ENCODE measurements at places on chromosomes 11 and 22.

- DNase-seq: no peak
Measured at GRCh38 chr11:43467958-43468357, 109.2 kb downstream of the TTC17 start.

- no peak for DNase-seq
Measured at GRCh38 chr11:67691149-67691548, 16.7 kb upstream of the ALDH3B2 start.

DNA sequence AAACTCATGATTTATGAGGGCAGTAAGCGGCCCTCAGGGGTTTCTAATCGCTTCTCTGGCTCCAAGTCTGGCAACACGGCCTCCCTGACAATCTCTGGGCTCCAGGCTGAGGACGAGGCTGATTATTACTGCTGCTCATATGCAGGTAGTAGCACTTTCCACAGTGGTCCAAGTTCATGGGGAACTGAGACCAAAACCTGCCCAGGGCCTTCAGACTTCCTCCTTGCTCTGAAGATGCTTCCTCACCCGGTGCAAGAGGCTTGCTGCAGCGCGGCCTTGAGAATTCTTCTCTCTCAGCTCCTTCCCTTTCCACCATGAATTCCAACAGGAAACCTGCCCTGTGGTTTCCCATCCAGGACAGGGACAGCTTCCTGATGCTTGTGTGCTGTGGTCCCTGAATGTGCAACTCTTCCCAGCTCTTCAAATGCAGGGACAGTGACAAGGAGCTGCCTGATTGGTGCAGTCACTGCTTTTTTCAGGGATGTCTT is 53.9 kb downstream of the GGTLC2 start:
- no peak for DNase-seq

DNA sequence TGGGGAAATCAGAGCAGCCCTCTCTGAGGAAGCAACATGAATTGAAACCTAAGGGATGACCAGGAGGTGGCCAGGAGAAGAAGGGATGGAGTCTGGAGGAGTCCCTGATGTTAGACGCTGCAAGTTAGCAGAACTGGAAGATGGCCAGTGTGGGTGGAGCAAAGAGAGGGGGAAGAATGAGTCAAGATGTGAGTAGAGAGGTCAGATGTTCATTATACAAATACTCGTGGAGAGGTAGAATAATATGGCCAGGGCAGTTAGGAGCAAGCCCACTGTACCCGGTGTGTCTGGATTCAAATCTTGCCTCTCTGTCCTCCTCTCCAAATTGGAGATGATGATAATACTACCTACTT is 242.0 kb downstream of the TENM4 start:
- no peak for DNase-seq

- no peak for DNase-seq
Measured at GRCh38 chr11:107856981-107857517, 1.5 kb downstream of the SLC35F2 start.

DNA sequence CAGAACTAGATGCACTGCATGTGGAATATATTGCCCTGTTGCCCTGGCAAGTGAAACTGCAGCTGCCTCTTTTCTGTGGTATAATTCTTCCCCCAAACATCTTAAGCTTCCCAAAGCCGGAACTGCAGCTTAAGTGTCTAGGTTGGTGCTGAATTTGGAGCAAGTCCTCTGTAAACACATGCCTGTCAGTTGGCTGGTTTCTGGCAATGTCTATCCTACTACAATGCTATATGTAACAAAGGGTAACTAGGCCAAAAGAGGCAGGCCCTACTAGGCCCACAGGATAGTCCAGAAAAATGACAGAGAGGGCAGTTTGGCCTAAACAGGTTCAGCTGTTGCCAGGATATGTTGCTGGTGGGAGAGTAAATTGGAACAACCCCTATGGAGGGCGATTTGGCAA is 27.9 kb downstream of the ASCC2 start:
- DNase-seq: no peak

DNA sequence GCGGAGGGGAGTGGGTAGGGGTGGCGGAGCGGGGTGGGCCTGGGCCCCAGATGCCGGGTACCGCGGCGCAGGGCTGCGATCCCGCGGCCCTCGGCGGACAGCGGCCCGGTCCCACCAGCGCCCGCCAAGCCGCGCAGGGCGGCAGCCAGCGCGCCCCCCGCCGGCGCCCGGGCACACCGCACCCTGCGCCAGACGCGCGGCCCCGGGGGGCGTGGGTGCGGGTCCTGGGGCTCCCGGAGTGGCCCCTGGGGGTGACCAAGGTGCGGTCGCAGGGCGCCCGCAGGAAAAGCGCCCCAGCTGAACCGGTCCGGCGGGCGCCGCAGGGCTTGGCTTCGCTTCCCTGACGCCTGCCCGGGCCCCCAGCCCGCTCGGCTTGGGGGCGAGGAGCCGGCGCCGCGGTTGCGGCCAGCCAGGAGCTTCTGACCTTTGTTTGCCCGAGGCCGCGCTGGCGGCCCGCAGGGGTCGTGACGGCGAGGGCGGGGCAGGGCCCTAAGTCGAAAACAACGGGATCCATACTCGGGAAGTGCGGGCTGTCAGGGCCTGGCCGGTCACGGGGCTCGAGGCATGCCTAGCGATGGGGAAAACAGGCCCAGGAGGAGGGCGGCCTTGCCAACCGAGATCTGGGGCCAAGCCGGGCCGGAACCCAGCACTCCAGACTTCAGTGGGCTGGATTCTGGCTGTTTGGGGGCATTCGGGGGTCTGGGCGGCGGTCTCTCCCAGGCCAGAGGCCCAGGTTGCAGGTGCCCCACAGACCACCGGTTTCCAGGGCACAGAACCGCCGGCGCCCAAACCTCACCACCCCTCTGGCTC is 581 bp upstream of the AP5B1 start:
- DNase-seq: no peak

- DNase-seq: no peak
Measured at GRCh38 chr11:45060707-45061106, 85.7 kb upstream of the PRDM11 start.

DNA sequence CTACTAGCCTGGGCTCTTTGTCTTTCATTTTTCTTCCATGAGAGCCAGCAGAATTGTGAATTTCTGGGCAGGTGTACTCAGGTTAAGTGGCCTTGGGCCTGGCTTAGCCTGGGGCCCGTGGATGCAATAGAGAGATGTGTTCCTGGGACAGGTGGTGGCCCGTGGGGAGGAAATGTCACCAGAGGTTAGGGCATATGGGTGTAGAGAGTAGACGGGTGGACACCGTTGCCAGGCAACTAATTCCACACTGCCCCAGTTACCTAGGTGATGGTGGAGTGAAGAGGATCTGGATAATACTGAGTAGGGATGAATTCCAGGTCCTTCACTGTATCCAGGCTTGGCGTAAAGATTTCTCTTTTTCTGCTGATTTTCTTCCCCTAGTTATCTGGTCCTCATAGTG is 175.0 kb downstream of the INSC start:
- no peak for DNase-seq

- DNase-seq: peak; percentile 44
Measured at GRCh38 chr11:76236092-76236999, 30.0 kb upstream of the WNT11 start.

GRCh38 chr22:20127869-20128618 is 3.6 kb upstream of the ZDHHC8 start:
- DNase-seq: no peak

- no peak for DNase-seq
Measured at GRCh38 chr11:71373791-71374454, 74.3 kb downstream of the DHCR7 start.

DNA sequence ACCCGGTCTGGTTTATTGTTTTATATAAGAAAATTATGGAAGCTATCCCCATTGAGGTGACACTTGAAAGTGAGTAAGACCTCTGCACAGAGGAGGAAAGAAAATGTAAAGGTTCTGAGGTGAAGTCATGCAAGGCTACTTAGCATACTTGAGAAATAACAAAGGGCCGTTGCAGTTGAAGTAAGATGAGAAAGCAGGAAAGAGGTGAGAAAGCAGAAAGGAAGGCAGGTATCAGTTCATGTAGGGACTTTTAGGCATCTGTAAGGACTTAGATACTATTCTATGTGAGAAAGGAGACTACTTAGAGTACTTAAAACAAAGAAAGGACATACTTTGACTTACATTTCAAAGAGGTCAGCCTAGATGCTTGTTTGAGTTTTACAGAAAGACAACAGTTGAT is 84.7 kb downstream of the CASP12 start:
- no peak for DNase-seq

- DNase-seq: no peak
Measured at GRCh38 chr11:73662445-73663157, 16.2 kb downstream of the PLEKHB1 start.

DNA sequence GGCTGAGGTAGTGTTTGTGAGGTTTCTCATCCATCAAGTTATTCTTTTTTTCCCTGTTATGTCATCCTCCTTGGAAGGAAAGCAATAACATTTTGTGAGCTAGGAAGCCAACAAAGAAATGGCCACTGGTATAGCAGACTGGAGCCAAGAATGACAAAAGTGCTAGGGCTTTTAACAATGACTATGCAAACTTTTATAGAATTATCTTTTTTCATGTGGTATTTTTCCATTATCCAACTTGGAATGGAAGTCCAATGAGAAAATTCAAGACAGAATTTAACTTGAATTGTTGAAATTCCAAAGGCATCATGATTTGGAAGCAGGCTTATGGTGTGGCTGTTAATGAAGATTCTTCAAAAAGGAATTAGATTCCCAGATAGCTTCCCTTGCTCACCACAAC is 216.4 kb upstream of the PDGFD start:
- no peak for DNase-seq

GRCh38 chr11:15006139-15006759 is 34.1 kb upstream of the CALCA start:
- no peak for DNase-seq

GRCh38 chr22:48566741-48567140 is 1260.9 kb downstream of the BRD1 start:
- DNase-seq: no peak

DNA sequence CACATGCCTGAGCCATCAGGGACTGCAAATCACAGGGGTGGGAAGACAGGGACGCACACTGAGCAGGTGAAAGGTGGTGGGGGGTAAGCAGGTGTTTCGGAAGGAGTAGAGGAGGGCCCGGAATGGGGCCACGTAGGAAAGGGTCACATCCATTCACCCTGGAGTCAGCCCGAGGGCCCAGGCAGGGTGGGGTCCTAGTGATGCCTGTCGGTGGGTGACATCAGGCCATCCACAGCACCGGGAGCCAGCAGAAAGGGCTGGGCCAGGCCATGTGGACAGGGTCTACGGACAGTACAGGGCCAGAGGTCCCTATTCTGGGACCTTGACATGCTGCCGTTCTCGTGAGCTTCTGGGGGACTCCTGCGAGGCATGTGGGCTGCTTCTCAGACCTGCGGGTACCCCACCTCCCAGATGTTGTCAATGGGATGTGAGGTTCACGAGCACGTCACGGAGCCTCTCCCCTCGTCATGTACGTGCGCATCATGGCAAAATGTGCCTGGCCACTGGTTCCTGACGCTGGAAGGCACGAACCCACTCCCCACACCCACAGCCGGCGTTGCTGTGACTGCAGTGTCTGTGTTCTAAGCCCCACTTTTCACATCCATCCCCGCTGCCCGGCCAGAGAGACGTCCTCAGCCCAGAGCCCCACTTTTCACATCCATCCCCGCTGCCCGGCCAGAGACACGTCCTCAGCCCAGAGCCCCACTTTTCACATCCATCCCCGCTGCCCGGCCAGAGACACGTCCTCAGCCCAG is 84.1 kb downstream of the FBLN1 start:
- DNase-seq: no peak

- no peak for DNase-seq
Measured at GRCh38 chr11:128696941-128697340, 3.1 kb downstream of the FLI1 start.

GRCh38 chr11:31807799-31808667 is 3.1 kb downstream of the PAX6 start:
- DNase-seq: no peak

GRCh38 chr22:39283322-39284141 is 35.9 kb downstream of the RPL3 start:
- DNase-seq: peak; percentile 61

- DNase-seq: no peak
Measured at GRCh38 chr22:42309865-42310264, 39.4 kb upstream of the TCF20 start.

DNA sequence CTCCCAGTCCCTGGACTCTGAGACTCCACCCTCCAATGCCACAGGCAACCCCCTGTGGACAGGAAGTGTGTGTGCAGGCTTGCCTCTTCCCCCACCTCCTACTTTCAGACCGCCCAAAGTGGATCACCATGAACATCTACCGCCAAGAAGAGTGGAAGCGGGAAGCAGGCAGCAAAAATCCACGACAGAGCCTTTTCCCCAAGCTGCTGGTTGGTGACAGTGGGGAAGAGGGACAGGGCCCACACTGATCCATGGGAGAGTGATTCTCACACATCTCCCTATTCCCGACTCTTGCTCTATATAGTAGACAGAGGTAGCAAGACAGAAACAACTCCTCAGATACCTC is 53.4 kb upstream of the SPATA19 start:
- no peak for DNase-seq

DNA sequence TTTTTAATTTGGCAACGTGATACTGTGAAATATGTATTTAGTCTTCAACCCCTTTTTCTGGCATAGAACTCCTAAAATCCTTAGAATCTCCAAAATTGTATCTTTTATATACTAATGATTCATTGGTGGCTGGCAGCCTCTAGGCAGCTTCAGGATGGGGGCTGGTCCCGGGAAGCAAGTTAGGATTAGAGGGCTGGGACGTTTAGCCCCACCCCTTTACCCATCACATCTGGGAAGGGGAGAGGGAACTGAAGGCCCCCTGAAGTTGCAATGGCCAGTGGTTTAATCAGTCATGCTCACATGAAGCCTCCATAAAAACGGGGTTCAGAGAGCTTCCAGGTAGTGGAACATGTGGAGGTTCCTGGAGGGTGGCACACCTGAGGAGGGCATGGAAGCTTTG is 7.1 kb downstream of the IL17RA start:
- DNase-seq: no peak

DNA sequence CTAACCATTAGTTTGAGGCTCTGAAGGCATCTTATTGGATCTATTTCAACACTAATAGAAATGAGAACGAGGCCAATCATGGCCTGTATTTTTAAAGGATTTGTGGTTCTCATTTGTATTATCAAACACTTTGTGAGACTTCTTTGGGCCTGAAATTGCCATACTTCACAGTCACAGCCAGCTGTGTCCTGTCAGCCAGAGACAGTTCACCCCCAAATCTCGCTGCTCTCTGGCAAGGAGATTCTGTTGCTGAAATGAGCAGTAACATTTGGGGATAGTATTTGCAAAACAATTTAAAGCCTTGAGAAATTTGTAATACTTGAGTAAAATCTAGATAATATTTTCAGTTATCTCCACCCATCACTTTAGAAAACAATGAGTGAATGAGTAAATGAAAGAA is 26.9 kb upstream of the TENM4 start:
- DNase-seq: no peak
